SJCRH30 (cell line): ENCODE measurements at places on chromosomes 4 and X. TPM values are rescaled to one million over a fixed set of nuclear protein-coding genes. Genes with fewer than 3 reads are reported as not detected.

The ZNF732 gene
- total RNA-seq: not detected in 2 replicates

The KLHL13 gene
- 47.0 and 48.3 TPM in 2 replicates for total RNA-seq

The RBM47 gene
- not detected in 2 replicates for total RNA-seq

The FGF2 gene
- total RNA-seq: 11.1 and 11.7 TPM in 2 replicates

The TKTL2 gene
- total RNA-seq: not detected in 2 replicates

The MORF4L2 gene
- total RNA-seq: 864 and 876 TPM in 2 replicates

The HNRNPD gene
- total RNA-seq: 188 and 200 TPM in 2 replicates

The MAGEE1 gene
- total RNA-seq: 2.0 and 2.1 TPM in 2 replicates

The GEMIN8 gene
- total RNA-seq: 9.5 and 11.7 TPM in 2 replicates

The FAM47E gene
- 0.02 and 0.28 TPM in 2 replicates for total RNA-seq

The RNF128 gene
- total RNA-seq: not detected in 2 replicates

The ATG4A gene
- 7.1 and 7.5 TPM in 2 replicates for total RNA-seq

The RBPJ gene
- total RNA-seq: 90.0 and 115 TPM in 2 replicates

The ARX gene
- total RNA-seq: not detected in 2 replicates

The CTAG2 gene
- 4.1 and 4.2 TPM in 2 replicates for total RNA-seq

The TSPYL2 gene
- 9.3 and 11.8 TPM in 2 replicates for total RNA-seq
